CD4-positive, alpha-beta T cell treated with Interleukin-6 at 100 ng/mL for 8 hours (primary cell): ENCODE measurements at places on chromosomes 12 and 14.

GRCh38 chr12:1695886-1696670 is 5.2 kb downstream of the ADIPOR2 start:
- no peak for DNase-seq

DNA sequence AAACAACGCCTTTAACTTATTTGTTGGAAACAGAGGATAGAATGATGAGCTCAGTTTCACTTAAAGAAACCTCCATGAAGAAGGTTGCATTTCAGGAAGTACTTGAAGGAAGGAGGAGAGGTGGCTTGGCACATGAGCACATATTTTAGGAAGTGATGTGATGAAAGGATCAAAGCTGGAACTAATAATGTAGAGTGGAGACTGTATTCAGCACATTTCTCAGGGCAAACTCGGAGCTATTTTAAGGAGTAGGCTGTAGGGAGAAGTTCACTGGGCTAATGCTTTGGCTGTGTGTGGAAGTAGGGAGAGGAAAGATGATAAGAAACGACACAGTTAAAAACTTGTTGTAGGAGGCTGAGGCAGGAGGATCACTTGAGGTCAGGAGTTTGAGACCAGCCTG is 272.8 kb downstream of the AKAP6 start:
- DNase-seq, result no peak

DNA sequence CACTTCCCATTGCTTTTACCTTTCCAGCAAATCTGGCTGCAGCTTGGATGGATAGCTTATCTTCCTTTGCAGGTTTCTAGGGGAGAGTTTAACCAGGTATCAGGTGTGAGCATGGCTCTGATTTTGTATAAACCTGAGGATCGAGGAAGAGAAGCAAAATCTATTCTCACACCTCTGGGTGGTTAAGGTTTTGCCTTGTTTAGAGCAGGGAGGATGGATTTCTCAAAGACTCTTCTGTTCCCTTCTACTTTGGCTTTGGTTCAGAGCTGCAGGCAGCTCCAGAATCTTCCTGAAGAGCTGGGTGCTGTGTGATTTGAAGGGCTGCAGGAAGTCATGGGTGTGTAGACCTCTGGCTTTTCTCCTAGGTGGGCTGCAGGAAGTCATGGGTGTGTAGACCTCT is 1.7 kb downstream of the JDP2 start:
- no peak for DNase-seq

- DNase-seq, result no peak
These were observed 29.9 kb upstream of the YBX3 start for GRCh38 chr12:10753059-10753458.

DNA sequence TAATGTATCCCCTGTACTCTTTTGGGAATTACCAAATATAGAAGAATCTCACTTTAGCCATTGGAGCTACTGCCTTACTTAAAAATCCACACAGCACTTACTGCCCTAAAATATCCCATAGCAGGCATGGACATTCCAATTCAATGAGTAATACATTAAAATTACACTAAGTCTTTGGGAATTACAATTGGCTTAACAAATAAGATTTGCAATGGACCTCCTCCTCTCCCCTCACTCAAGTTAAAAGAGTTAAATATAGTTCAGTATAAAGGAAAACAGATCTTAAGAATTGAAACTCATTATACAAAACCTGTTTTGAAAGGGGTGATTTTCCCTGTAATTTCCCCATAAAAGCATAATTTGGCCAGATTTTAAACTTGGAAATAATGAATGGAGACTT is 477.1 kb downstream of the SLC16A7 start:
- no peak for DNase-seq

DNA sequence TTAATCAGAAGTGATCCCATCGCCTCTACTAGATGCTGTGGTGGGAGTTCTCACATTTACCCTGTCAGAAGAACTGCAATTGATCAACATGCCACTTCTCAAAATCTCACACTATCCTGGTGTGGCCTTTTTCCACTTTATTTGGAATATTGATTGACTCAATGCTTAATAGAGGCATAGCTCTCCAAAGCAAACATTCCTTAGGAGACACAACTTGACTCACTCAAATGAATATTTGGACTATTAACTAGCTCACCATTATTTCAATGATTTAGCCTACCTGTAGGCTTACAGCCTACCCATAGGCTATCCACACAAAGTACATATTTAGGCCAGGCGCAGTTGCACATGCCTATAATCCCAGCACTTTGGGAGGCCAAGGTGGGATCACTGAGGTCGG is 186.5 kb downstream of the KLHL28 start:
- DNase-seq, result no peak

GRCh38 chr12:3084742-3085141 is 7.6 kb downstream of the TSPAN9 start:
- DNase-seq, result no peak

GRCh38 chr12:75917083-75917482 is 114.5 kb downstream of the PHLDA1 start:
- no peak for DNase-seq

DNA sequence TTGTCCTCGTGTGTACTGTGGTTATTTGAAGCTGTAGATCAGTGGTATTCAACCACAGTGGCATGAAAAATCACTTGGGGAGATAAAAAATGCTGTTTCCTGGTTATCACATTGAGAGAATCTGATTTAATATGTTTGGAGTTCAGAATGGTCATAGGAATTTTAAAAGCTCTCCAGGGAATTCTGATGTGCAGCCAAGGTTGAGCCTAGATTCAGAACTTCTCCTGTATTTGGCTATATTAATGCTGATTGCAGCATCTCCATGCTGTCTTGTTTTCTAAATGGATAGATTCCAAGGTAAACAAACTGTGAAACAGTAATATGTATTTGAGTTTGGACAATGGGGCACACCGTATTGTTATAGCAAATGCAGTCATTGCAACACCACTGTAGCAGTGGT is 982.2 kb upstream of the FBXO33 start:
- no peak for DNase-seq

DNA sequence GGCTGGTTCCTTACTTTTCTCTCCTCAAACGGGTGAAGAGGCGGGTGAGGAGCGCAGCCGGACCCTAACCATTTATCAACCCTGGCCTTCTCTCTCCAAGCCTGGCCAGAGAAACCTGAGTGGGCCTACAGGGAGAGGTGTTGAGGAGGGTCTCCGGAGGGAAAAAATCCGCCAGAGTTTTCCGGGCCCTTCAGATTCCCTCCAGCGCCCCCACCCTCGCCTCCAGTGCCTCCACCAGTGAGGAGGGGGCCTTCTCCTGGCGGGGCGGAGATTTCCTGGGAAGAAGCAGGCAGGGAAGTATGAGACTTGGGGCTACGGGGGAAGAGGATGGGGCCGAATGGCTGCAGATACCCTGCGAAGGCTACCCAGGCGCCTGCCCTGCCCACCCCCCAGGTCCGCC is 1.4 kb upstream of the HOXC5 start:
- DNase-seq, result no peak

DNA sequence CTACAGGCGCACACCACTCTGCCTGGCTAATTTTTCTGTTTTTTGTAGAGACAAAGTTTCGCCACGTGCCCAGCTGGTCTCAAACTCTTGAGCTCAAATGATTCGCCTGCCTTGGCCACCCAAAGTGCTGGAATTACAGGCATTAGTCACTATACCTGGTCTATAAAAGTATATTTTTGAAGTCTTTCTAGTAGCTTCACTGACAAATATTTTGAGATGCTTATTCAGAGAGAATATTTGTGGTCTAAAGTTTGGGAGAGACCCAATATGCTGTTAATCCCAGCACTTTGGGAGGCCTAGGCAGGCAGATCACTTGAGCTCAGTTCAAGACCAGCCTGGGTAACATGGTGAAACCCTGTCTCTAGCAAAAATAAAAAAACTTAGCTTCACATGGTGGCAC is 22.0 kb upstream of the PPP1R12A start:
- DNase-seq, result no peak

- DNase-seq, result no peak
These were observed 48.4 kb downstream of the KTN1 start for GRCh38 chr14:55628426-55628825.
